ENCODE measurements at places on chromosomes 2 and 18. TPM values are rescaled to one million over a fixed set of nuclear protein-coding genes. Genes with fewer than 3 reads are reported as not detected.

GRCh38 chr2:61926531-61927477 is 21.3 kb downstream of the COMMD1 start:
- DNase-seq = no peak

The C2orf78 gene
- total RNA-seq = not detected

- DNase-seq = no peak
Observed at GRCh38 chr18:75607701-75608100, 180.2 kb upstream of the SMIM21 start.

DNA sequence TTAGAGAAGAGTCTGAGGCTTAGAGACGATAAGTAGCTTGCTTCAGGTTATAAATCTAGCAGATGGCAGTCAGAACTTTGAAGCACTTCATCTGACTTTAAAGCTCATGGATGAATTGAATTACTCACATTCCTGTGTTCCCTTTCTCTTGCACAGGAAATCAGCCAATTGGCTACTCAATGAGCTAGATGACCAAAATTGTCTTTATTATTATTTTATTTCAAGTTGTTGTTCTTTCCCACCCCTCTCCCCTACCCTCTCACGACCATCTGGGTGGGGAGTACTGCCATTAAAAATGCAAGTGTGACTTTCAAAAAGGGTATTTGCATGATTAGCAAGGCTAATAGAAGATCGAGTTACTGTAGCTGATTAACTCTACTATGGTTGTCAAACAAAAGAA is 491.1 kb downstream of the NR4A2 start:
- no peak for DNase-seq

GRCh38 chr18:22470248-22471235 is 52.8 kb upstream of the CTAGE1 start:
- peak; percentile 55 for DNase-seq

Data from bronchial epithelial cell (primary cell).